ENCODE measurements at places on chromosomes 7 and 10.

DNA sequence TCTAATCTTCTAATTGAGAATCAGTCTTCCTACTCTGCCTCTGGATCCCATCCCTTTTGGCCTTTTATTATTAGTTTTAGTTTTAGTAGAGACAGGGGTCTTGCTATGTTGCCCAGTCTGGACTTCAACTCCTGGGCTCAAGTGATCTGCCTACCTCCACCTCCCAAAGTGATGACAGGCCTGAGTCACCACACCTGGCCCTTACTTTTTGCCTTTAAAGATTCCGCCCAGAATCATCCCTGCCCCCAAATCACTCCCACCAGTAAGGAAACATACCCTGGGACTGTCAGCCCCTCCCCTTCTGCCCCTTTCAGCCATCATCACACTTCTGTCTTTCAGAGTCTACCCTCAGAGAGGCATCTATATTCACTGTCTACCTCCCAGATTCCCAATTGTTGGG, 18.7 kb downstream of the KPNA7 start:
- H3K27ac ChIP-seq: no peak overlapping the region
- H3K4me3 ChIP-seq: no peak overlapping the region
- DNase-seq: no peak

- H3K27me3 ChIP-seq: peaks cover 2% of the 10 kb centered on the region
- no peaks in the 10 kb centered on the region for H3K36me3 ChIP-seq
- H3K4me3 ChIP-seq: no peak overlapping the region
- H3K27ac ChIP-seq: no peak overlapping the region
- DNase-seq: no peak
Observed at GRCh38 chr7:142140401-142140959, 29.0 kb downstream of the MGAM2 start.

DNA sequence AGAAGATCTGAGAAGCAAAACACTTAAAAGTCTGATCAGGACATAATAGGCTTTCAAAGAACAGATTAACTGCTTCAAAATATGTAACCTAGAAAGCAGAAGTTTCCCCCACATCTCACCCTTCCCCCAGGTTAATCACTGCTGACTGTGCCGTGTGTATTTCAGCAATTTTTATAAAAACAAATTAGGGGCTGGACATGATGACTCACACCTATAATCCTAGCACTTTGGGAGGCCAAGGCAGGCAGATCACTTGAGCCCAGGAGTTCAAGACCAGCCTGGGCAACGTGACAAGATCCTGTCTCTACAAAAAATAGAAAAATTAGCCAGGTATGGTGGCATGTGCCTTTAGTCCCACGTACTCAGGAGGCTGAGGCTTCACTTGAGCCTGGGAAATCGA, 67.6 kb upstream of the GATA3 start:
- H3K36me3 ChIP-seq: peaks cover 21% of the 10 kb centered on the region
- H3K27me3 ChIP-seq: no peaks in the 10 kb centered on the region
- no peak overlapping the region for H3K4me3 ChIP-seq
- no peak for DNase-seq
- no peaks in the 10 kb centered on the region for H3K4me1 ChIP-seq

DNA sequence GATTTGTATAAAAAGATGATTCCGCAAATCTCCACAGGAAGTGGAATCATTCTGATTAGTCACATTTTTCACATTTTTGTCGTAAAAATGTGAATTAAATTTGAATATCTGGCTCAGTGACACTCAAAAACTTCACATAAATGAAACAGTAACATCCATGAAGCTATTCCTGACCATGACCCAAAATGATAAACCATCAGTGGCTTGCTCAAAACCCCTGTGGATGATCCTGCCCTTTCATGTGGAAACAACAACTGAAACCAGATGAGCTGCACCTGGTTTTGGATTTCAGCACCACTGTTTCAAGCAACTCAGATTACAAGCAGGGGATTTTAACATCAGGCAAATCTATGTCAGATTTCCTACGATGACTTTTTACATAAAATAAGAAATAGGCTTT, 80.3 kb downstream of the AMPH start:
- H3K4me1 ChIP-seq: no peaks in the 10 kb centered on the region
- no peak overlapping the region for H3K27ac ChIP-seq
- H3K4me3 ChIP-seq: no peak overlapping the region
- no peaks in the 10 kb centered on the region for H3K36me3 ChIP-seq
- no peak for DNase-seq

DNA sequence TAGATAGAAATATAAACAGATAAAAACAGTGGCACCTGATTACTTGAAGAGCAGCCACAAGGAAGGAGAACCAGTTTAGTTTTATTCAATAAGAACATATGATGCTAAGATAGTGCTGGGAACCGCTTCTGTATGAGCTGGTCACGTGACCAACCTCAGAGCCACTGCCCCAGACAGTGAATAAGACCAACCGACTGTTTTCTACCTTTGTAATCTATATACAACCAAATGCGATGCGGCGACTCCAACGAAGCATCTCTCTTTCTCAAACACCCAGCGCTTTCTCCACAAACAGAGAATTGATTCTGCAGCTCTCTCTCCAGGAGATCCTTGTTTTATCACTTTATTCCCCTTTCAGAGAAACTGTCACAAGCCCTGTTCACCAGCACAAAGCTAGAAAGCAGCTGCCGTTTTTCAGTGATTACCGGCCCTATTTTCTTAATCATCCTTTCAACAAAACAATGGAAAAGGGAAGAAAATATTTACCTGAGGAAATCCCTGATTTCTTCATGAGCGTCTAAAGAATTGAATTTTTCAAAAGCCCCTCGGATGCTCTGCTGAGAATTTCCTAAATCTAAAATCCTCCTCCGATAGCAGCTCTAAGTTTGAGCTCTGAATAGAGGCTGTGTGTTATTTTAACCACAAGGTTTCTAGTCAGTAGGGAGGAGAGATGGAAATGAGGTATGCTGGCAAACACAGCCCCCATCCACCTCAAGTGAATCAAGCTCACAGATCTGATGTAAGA, 55.7 kb upstream of the JCAD start:
- no peak overlapping the region for H3K4me3 ChIP-seq
- H3K36me3 ChIP-seq: no peaks in the 10 kb centered on the region
- H3K27me3 ChIP-seq: peaks cover 7% of the 10 kb centered on the region
- no peak overlapping the region for H3K27ac ChIP-seq

GRCh38 chr7:9778367-9778766, 1195.3 kb upstream of the PHF14 start:
- H3K27ac ChIP-seq: no peak overlapping the region
- no peak for DNase-seq

DNA sequence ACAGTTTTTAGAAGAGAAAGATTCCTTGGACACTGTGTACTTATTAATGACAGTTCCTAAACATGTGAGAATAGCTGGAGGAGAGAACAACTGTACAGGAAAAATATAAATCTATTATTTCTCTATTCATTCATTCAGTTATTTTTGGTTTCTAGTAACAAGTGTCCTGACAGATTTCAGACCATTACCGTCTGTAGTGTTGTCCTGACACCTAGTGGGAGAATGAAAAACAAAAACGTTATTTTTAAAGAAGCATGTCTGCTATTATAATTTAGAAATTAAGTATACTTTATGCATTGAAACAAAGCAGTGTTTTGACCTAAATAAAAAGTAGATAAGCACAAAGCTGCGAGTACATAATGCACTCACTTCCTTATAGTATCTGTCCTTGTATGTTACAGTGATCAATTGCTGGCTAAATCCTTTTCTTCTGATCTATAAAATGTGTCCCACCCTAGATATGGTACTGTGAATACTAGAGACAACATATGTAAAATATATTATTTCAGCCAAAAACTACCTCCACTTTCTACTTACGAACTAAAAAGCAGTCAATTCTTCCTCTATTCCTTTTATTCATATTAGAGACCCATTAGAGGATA, 575.6 kb downstream of the ARL4A start:
- DNase-seq: no peak
- H3K27ac ChIP-seq: no peak overlapping the region
- H3K36me3 ChIP-seq: no peaks in the 10 kb centered on the region
- no peak overlapping the region for H3K4me3 ChIP-seq

GRCh38 chr7:69883399-69883891, 285.2 kb downstream of the AUTS2 start:
- DNase-seq: no peak
- H3K4me1 ChIP-seq: no peaks in the 10 kb centered on the region
- no peak overlapping the region for H3K4me3 ChIP-seq

- DNase-seq: no peak
- H3K4me3 ChIP-seq: no peak overlapping the region
- H3K36me3 ChIP-seq: no peaks in the 10 kb centered on the region
Observed at GRCh38 chr10:48749254-48749787, 64.6 kb downstream of the WDFY4 start.

- no peak for DNase-seq
- H3K4me3 ChIP-seq: no peak overlapping the region
- H3K27ac ChIP-seq: no peak overlapping the region
- H3K4me1 ChIP-seq: no peaks in the 10 kb centered on the region
Observed at GRCh38 chr7:79159040-79159664, 294.3 kb downstream of the MAGI2 start.

DNA sequence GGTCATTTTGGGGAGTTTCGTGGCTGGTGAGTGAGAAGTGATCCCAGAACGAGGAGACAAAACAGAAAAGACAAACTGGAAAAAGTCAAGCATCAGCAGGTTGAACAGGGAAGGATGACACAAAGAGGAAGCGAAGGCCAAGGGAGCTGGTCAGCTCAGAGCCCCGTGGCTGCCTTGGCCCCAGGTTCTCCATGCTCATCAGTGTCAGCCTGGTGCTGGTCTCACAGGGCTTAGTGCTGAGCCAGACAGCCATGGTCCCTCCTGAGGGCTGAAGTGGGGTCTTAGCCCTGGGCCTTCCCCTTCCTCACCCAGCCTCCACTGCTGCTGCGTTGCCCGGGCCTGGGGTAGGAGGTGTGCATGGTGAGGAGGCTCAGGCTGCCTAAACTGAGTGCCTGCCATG, 183.6 kb downstream of the PFKFB3 start:
- DNase-seq: no peak
- peaks cover 24% of the 10 kb centered on the region for H3K36me3 ChIP-seq
- peaks cover 38% of the 10 kb centered on the region for H3K4me1 ChIP-seq
- no peak overlapping the region for H3K27ac ChIP-seq
- H3K27me3 ChIP-seq: no peaks in the 10 kb centered on the region

- H3K27ac ChIP-seq: no peak overlapping the region
- no peak overlapping the region for H3K4me3 ChIP-seq
- DNase-seq: peak; percentile 51
- peaks cover 6% of the 10 kb centered on the region for H3K4me1 ChIP-seq
- no peaks in the 10 kb centered on the region for H3K36me3 ChIP-seq
Observed at GRCh38 chr7:16223963-16224707, 197.2 kb downstream of the CRPPA start.

GRCh38 chr10:46536171-46536570, 20.3 kb downstream of the GPRIN2 start:
- H3K4me3 ChIP-seq: no peak overlapping the region
- no peaks in the 10 kb centered on the region for H3K36me3 ChIP-seq
- peaks cover 6% of the 10 kb centered on the region for H3K4me1 ChIP-seq
- DNase-seq: no peak
- peaks cover 33% of the 10 kb centered on the region for H3K27me3 ChIP-seq
- H3K27ac ChIP-seq: no peak overlapping the region

DNA sequence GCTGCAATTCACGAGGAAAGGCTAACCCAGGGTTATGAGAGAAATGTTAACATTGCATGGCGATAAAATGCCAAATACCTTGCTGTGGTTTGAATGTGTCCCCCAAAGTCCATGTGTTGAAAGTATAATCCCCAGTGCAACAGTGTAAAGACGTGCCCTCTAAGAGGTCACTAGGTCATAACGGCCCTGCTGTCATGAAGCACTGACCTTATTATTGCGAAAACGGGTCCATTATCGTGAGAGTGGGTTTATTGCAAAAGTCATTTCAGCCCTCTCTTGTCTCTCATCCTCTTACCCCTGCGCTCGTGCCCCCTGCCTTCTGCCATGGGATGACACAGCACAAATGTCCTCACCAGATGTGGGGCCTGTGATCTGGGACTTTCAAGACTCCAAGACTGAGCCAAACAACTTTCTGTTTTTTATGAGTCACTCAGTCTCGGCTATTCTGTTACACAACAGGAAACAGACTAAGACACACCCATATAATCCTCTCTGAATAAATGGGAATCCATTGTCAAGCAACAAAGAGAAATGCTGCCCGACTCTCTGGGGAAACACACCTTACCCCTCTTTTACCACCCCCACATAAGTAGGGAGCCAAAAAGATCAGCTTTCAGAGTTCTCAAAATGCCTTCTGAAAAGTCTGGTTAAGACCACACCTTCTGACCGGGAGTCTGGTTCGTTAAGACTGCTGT, 73.1 kb upstream of the UCN3 start:
- H3K4me3 ChIP-seq: peak overlapping the region; percentile 76
- H3K4me1 ChIP-seq: peaks cover 55% of the 10 kb centered on the region
- H3K36me3 ChIP-seq: peaks cover 2% of the 10 kb centered on the region
- DNase-seq: peak; percentile 72
- peak overlapping the region; percentile 98 for H3K27ac ChIP-seq

GRCh38 chr7:151470711-151471110, 30.8 kb upstream of the CRYGN start:
- no peak for DNase-seq
- no peak overlapping the region for H3K4me3 ChIP-seq
- H3K27ac ChIP-seq: no peak overlapping the region

DNA sequence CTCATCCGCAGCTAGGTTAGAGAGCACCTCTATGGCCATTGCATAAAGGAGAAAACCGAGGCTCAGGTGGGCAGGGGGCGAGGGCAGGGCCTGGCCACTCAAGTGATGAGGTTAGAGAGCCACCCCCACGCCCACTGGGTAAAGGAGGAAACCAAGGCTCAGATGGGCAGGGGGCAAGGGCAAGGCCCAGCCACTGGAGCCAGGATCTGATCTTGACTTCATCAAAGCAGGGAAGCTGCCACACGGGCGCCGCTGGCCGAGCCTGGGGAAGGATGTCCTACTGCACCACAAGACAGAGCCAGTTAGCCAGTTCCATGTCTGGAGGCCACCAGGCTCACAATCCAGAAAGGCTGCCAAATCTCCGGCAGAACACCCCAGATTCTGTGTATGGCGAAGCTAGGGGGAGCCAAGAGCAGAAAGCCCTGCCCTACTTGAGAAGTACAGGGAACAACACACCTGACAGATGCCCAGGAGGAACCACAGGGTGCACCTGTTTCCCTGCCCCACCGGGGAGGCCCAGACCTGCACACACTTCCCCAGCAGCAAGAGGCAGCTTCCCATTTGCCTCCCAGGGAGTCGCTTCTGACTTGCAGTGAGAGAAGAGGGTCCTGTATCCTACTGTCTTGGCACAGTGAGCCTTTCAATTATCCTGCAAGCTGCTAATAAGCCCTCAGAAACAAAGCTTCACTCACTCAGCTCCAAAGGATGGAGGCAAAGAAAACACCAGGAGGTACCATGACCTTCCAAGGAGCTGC, 101.9 kb downstream of the TNS3 start:
- no peak for DNase-seq
- H3K27ac ChIP-seq: no peak overlapping the region
- peaks cover 16% of the 10 kb centered on the region for H3K4me1 ChIP-seq
- no peak overlapping the region for H3K4me3 ChIP-seq

Data from activated CD4-positive, alpha-beta T cell treated with anti-CD3 and anti-CD28 coated beads for 36 hours (primary cell).